ENCODE measurements at places on chromosomes 11 and 22.

DNA sequence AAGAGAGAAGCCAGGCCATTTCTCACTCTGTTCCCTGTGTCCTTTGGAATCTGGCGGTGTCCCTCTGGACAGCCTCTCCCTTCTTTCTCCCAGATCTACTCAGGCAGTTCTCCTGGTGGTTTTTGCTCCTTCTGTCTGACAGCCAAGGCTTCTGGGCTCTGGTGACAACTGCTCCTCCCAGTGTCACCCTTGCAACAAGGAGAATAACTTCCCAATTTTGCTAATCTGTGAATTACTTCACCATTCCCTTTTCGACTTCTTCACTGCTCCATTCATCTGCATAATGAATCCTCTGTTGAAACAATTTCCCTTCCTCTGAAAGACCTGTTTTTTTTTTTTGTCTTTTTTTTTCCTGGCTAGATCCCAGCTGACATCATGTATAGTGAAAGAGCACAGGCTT is 56.3 kb upstream of the PDE3B start:
- no peak for DNase-seq

- no peak for DNase-seq
Measured at GRCh38 chr22:46484861-46485595, 52.4 kb downstream of the CELSR1 start.

- no peak for DNase-seq
Measured at GRCh38 chr22:48112687-48113521, 1350.5 kb downstream of the TBC1D22A start.

GRCh38 chr11:121291896-121292494 is 576 bp upstream of the SC5D start:
- DNase-seq: no peak

- no peak for DNase-seq
Measured at GRCh38 chr22:44561139-44561840, 63.3 kb upstream of the RTL6 start.
